Neural progenitor cell (in vitro differentiated cells): ENCODE measurements at places on chromosomes 3 and 15. TPM values are rescaled to one million over a fixed set of nuclear protein-coding genes. Genes with fewer than 3 reads are reported as not detected.

DNA sequence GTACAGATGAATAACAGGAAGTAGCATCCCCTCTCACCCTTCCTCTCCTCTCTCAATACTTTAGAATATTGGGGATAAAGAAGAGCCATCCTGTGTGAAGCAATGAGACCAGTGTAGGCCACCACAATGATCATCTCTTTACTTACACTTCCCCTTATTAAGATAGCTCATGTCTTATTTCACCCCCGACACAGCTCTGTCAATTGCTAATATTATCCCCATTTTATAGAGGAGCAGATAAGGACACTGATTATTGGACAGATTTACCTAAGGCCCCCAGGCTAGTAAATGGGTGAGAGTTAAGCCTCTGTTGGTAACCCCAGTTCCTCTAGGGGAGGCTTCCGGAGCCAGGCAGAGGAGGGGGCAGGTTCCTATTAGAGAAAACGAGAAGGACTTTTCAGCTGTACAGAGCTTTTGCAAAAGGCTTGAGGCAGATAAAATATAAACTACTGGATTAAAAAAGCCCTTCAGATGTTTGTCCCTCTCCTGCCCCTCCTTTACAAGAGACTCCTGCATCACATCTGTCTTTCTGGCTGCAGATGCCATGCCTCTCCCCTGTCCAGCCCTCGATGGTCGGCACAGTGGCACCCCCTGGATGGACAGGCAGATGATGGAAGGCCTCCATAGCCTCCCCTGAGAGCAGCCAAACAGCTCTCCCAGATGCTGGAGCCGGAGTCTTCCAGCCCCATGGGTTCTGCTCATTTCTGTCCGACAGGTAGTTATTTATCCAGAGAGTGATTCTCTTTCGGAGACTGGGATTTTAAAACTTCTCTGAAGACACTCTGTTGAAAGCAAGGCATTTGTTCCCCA lies 49.4 kb upstream of the LCTL start:
- no peak overlapping the region for H3K27ac ChIP-seq
- DNase-seq: no peak
- H3K4me3 ChIP-seq: no peak overlapping the region
- H3K27me3 ChIP-seq: no peaks in the 10 kb centered on the region
- H3K36me3 ChIP-seq: no peaks in the 10 kb centered on the region
- H3K4me1 ChIP-seq: peaks cover 12% of the 10 kb centered on the region

DNA sequence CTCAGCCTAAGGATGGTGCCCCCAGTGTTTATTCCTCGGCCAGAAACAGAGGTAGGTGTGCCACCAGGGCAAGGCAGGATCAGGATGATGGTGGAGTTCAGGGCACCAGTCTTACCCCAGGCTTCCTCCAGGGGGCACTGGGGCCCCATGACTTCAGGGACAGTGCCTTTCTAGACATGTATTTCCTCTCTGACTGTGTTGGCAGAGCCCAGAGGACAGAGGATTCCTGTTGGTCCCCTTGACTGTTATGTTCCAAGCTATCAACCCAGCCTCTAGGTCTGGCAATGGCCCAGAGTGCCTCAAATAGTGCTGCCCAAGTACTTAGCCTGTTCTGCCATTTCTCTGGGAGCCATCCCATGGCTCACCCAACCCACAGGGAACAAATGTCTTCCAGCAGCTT lies 2.8 kb downstream of the HEMK1 start:
- no peaks in the 10 kb centered on the region for H3K36me3 ChIP-seq
- H3K4me3 ChIP-seq: no peak overlapping the region
- peaks cover 6% of the 10 kb centered on the region for H3K4me1 ChIP-seq
- H3K27me3 ChIP-seq: peaks cover 2% of the 10 kb centered on the region

DNA sequence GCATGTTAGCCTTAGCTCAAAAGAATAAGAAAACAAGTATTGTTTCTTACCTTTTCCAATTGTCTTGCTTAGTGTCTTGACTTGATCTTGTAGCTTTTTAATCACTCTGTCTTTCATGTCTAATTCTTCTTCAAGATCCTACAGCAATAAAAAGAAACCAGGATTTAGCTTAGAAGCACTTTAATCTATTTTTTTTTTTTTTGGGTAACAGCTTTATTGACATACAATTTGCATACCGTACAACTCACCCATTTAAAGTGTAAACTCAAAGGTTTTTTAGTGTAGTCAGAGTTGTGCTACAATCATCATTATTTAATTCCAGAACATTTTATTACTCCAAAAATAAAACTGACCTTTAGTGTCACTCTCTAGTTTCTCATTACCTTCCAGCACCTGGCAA lies 23.4 kb upstream of the GNB5 start:
- no peaks in the 10 kb centered on the region for H3K4me1 ChIP-seq
- H3K36me3 ChIP-seq: no peaks in the 10 kb centered on the region
- H3K27ac ChIP-seq: no peak overlapping the region

The AHSG gene
- not detected in 2 replicates for total RNA-seq

The PRICKLE2 gene
- total RNA-seq: 10.7 and 11.5 TPM in 2 replicates

The NEK10 gene
- 0.54 and 1.1 TPM in 2 replicates for total RNA-seq
